T-cell (primary cell): ENCODE measurements at places on chromosomes 6 and 20. TPM values are rescaled to one million over a fixed set of nuclear protein-coding genes. Genes with fewer than 3 reads are reported as not detected.
A peak's percentile ranks its signal among the peaks of the same experiment; 100 is the strongest.

- no peak overlapping the region for H3K27ac ChIP-seq
- H3K36me3 ChIP-seq = no peaks in the 10 kb centered on the region
- DNase-seq = no peak
- H3K4me1 ChIP-seq = no peaks in the 10 kb centered on the region
These were observed 5.1 kb downstream of the LAMA5 start for GRCh38 chr20:62361799-62362589.

GRCh38 chr6:31826793-31827285, 699 bp upstream of the HSPA1B start:
- H3K27ac ChIP-seq = peak overlapping the region; percentile 86
- H3K36me3 ChIP-seq = no peaks in the 10 kb centered on the region
- no peak for DNase-seq

- H3K4me3 ChIP-seq = peak overlapping the region; percentile 37
- H3K36me3 ChIP-seq = no peaks in the 10 kb centered on the region
- no peaks in the 10 kb centered on the region for H3K4me1 ChIP-seq
These were observed 844 bp downstream of the WFDC2 start for GRCh38 chr20:45470262-45470931.

Gene OR2W1
- total RNA-seq = not detected

DNA sequence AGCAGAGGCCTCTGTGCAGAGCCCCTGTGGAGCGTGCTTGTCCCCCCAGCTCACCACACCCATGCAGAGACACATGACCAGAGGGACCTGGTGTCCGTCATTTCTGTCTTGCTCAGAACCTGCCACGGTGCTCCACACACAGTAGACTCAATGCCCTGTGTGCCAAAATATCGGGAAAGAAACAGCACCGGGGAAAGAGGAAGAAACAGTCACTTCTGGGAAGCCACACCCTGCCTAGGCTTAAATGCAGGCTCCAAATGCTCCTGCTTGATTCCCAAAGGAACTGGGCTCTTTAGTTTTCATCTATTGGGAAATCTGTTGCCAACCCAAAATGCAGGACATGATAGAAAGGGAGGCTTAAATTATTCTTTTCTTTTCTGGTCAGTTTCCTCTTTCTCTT, 503.9 kb downstream of the CD83 start:
- H3K27ac ChIP-seq = no peak overlapping the region
- H3K4me3 ChIP-seq = no peak overlapping the region
- H3K4me1 ChIP-seq = peaks cover 12% of the 10 kb centered on the region
- no peaks in the 10 kb centered on the region for H3K27me3 ChIP-seq

Gene SYTL3
- total RNA-seq = 16.8 TPM

- no peaks in the 10 kb centered on the region for H3K36me3 ChIP-seq
- H3K27ac ChIP-seq = no peak overlapping the region
- H3K4me1 ChIP-seq = no peaks in the 10 kb centered on the region
- DNase-seq = no peak
These were observed 299.5 kb downstream of the ADGB start for GRCh38 chr6:146898069-146898887.
